Adrenal gland (tissue), 19 donors: ENCODE measurements at places on chromosomes 11 and 22.

GRCh38 chr22:37630839-37631435, 8.5 kb upstream of the SH3BP1 start:
- no peak for DNase-seq

- no peak for DNase-seq
These were observed 58.3 kb downstream of the CERK start for GRCh38 chr22:46679706-46680269.

GRCh38 chr11:107198490-107199007, 180.3 kb upstream of the GUCY1A2 start:
- DNase-seq, result no peak

GRCh38 chr11:41190437-41191082, 268.9 kb downstream of the LRRC4C start:
- no peak for DNase-seq

GRCh38 chr11:617912-618682, 2.3 kb upstream of the IRF7 start:
- DNase-seq, result no peak

- DNase-seq, result peak; percentile 79
These were observed 722 bp upstream of the GUCY1A2 start for GRCh38 chr11:107018902-107019493.

- peak; percentile 74 for DNase-seq
These were observed 30.9 kb downstream of the PPM1F start for GRCh38 chr22:21921729-21922128.

GRCh38 chr11:113773092-113773415, 438 bp downstream of the ZW10 start:
- no peak for DNase-seq

- no peak for DNase-seq
These were observed 10.5 kb downstream of the TPST2 start for GRCh38 chr22:26579331-26579886.

GRCh38 chr11:107370390-107370789, 87.2 kb downstream of the CWF19L2 start:
- DNase-seq, result no peak
